ENCODE measurements at places on chromosomes 1 and 21. TPM values are rescaled to one million over a fixed set of nuclear protein-coding genes. Genes with fewer than 3 reads are reported as not detected.

LCE1E gene
- total RNA-seq = not detected

MYOC gene
- total RNA-seq = not detected

RNU1-1 gene
- under 0.01 TPM for total RNA-seq

ZZZ3 gene
- total RNA-seq = 79.6 TPM

TACSTD2 gene
- total RNA-seq = 56.2 TPM
